BJ (cell line): ENCODE measurements at places on chromosomes 16 and 17.

GRCh38 chr16:49921791-49922456 lies 66.0 kb upstream of the ZNF423 start:
- no peak for DNase-seq

DNA sequence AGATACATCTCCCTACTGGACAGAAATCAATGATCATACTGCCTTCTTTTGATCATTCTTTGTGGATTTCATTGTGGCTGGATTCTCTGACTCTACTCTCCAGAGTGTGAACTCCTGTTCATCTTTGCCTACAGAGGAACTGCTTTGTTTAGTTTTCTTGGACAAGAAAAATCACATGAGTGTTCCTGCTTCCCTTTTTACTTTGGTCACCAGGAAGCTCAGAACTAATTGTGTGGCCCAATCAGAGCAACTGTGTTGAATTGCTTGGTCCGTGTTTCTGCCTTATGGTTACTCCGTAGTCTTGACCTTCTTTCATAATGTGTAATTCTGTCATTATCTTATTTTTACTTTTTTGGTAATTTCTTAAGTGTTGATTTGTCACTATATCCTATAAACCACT lies 97.0 kb downstream of the MAF start:
- DNase-seq: no peak

DNA sequence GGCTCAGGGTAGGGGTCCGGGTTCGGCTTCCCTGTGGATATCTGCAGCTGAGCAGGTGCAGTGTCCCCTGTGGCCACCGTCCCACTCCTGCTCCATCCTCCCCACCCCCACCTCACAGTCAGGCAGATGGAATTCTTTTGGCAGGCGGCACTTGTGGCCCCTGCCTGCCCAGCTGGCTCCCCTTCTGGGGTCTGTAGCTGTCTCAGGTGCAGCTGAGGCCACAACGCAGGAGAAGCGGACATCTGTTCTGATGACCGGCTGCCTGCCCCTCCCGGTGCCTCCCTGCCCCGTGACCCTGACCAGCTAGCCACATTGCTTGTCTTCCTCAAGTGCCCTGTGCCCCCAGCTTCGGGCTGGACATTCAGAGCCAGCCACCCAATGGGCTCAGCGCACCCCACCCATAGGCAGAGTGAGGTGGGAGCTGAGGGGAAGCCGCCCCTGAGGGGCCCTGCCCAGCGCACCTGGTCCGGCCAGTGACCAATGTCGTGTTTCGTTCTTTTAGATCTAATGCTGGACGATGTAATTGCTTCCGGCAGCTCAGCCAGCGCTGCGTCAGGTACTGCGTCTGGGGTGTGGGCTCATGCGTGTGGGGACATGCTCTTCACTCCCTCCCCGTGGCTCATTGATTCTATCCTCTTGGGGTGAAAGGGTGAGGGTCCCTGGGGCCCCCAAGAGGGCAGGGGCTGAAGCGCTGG lies 25.2 kb upstream of the ABCC3 start:
- DNase-seq: no peak

DNA sequence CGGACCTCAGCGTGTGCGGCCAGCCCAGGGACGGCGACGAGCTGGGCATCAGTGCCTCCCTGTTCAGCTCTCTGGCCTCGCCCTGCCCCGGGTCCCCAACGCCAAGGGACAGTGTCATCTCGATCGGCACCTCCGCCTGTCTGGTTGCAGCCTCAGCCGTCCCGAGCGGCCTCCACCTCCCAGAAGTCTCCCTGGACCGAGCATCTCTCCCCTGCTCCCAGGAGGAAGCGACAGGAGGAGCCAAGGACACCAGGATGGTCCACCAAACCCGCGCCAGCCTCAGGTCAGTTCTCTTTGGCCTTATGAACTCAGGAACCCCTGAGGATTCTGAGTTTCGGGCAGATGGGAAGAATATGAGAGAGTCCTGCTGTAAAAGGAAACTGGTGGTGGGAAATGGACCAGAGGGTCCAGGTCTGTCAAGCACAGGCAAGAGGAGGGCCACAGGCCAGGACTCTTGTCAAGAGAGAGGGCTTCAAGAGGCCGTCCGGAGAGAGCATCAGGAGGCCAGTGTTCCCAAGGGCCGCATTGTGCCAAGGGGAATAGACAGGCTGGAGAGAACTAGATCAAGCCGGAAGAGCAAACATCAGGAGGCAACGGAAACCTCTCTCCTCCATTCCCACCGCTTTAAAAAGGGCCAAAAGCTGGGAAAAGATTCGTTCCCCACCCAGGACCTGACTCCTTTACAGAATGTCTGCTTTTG lies 825 bp downstream of the HASPIN start:
- no peak for DNase-seq

DNA sequence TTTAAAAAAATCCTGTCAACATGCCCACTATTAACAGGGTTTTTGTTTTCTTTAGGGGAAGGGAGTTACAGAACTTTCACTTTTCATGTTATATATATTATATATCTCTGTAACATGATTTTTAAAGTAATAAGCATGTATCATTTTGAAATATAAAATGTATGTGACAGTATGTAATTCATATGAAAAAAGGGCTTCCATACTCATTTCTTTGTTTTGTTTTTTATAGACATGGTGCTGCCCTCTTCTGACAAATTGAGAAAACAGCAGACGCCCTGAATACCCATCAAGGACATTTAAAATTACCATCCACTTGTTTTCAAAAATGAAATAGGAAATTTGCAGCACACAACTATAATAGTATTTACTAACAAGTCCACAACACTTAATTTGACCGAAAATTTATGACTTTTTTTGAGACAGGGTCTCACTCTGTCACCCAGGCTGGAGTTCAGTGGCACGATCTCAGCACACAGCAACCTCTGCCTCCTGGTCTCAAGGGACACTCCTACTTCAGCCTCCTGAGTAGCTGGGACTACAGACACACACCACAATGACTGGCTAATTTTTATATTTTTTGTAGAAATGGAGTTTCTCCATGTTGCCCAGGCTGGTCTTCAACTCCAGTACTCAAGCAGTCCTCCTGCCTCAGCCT lies 30.4 kb downstream of the CFDP1 start:
- no peak for DNase-seq

GRCh38 chr17:63988127-63988478 lies 10.0 kb upstream of the PRR29 start:
- DNase-seq: no peak

- no peak for DNase-seq
Measured at GRCh38 chr17:12591021-12591735, 74.5 kb upstream of the MYOCD start.
